ENCODE measurements at places on chromosomes 12 and 14.
A peak's percentile ranks its signal among the peaks of the same experiment; 100 is the strongest.

- DNase-seq: no peak
Observed at GRCh38 chr14:96906434-96906833, 109.3 kb downstream of the VRK1 start.

DNA sequence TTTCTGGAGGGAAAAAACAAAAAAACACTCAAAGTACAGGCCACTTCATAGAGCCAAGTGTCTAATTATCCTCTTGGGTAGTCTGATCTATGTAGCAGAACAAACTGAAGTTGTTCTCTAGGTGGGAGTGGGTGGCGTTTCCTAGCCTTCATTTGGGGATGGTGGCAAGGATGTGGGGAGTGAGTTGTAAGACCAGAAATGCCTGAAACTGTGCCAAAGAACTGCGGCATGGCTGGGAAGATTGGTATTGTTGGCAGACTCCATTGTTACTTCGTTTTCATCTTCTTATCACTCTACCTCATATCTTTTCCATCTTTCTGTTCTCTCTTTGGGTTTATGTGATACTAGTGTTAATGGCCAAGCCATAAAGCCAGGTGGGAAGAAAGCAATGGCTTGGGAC lies 177.3 kb upstream of the DDHD1 start:
- no peak for DNase-seq

DNA sequence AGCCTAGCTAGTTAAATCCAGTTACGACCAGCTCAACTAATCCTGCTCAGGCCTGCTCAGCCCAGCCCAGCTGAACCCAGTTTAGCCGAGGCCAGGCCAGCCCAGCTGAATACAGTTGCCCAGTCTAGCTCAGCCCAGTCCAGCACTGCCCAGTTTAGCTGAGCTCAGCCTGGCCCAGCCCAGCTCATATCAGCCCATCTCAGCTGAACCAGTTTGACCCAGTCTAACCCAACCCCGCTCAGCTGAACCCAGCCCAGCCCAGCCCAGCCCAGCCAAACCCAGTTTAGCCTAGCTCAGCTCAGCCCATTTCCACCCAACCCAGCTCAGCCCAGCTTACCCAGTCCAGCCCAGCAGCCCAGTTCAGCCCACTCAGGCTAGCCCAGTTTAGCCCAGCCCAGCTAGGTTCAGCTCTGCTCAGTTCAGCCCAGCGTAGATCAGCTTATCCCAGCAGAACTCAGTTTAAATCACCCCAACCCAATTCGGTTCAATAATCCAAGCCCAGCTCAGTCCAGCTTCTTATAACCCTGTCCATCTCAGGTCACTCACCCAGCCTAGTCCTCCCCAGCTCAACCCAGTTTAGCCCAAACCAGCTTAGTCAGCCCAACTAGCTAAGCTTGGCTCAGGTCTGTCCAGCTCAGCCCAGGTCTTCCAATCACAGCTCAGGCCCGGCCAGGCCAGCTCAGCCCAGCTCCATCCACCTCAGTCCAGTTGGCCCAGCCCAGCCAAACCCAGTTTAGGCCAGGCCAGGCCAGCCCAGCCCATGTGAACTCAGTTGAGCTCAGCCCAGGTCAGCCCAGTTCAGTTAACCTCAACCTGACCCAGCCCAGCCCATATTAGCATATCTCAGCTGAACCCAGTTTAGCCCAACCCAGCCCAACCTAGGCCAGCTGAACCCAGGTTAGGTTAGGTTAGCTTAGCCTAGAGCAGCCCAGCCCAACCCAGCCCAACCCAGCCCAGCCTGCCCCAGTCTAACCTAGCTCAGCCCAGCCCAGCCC lies 76.7 kb downstream of the TMEM121 start:
- no peak for DNase-seq

- peak; percentile 57 for DNase-seq
Observed at GRCh38 chr14:24351517-24351916, 11.7 kb upstream of the RIPK3 start.

GRCh38 chr12:112963227-112963861 lies 15.0 kb upstream of the OAS2 start:
- DNase-seq: no peak

DNA sequence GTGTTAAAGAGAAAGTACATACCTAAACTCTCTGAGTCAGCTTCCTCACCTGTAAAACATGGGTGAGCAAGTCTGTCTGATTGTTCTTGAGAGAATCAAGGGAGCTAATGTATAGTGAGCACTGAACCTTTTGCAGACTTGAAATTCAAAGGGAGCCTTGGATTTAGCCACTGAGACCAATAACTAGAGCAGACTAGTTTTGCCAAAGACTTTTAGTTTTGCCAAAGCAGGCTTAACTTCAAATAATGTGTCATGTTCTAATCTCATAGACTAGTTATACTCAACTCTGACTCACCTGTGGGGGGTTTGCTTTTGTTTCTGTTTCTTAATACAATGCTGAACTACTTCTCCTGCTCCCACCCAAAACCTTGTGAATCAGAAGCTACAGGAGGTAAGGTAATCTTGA lies 123.7 kb downstream of the SLC25A21 start:
- DNase-seq: no peak

DNA sequence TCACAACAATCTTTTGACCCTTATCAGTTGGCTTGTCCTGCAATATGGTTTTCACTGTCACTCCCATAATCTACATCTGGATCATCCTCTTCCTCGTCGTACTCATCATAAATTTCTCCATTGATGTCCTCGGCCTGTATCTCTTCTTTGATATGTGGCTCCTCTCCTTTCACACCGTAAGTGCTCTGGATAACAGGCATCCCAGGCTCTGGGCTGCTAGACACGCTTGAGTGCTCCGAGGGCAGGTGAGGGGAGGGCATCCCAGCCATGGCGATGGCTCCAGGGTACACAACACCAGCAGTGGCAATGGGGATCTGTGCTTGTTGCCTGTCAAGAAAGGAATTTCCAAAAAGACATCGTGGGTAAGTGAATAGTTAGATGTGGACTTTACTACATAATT lies 415.3 kb downstream of the SOX5 start:
- no peak for DNase-seq

DNA sequence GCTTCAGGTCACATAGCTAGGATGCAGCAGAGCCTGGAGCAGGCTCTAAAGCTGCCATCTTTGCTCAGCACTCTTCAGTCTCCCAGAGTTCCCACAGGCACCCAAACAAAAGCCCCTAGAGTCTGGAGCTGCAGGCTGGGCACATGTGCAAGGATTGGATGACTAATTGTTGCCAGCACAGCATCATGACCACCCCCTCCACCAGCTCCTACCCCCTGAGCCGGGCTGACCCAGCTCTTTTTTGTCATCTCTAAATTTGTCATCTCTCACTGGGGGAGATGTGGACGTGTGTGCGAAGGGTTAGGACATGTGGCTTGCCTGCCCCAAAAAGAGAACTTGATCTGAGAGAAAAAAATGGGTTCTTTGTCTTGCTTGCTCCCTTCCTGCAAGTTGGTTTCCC lies 4.3 kb upstream of the MMP19 start:
- DNase-seq: peak; percentile 57

DNA sequence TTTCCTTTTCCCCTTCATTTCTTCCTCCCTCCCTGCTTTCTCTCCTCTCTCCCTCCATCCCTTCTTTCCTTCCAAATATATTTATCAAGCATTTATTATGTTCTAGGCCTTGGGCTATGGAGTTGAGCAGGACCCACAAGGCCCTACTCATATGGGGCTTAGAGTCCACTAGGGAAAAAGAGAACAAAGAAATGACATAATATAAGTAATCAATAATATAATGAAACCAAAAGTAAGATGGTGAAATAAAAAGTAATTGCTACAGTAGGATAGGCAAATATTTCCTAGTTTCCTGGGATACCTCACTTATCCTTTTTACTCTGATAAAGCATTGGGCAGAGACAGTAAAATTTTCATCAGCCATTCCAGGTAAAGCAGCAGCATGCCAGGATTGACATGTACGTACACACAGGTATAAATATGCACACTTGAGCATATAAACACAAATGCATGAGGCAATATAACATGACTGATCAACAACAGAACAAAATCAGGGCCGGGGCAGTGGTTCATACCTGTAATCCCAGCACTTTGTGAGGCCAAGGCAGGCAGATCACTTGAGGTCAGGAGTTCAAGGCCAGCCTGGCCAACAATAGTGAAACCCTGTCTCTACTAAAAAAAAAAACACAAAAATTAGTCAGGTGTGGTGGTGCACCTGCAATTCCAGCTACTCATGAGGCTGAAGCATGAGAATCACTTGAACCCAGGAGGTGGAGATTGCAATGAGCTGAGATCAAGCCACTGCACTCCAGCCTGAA lies 35.5 kb upstream of the CSRP2 start:
- no peak for DNase-seq

DNA sequence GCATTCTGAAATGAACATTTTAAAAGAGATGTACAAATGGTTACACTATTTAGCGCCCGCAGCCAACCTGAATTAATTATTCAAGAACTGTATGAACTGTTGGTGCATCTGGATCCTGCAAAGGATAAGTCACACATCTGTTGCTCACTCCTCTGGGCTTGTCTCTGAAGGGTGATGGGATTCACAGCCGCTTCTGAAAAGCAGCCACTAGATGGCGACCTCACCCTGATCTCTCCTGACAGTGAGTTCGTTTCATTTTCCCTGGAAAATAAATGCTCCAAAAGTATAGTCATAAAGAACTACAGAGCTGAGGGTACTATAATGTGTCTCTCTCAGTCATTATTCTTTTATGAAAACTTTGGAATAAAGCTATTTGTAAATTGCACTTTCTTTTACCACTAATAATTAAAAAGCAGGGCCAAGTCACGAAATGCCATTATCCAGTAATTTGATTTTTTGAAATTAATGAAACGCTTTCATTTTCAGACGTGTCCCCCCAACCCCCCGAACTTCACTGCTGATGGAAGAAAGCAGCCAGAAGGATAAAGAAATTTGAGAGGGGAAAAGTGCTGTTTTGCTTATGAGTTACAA lies 789.6 kb downstream of the NRXN3 start:
- DNase-seq: peak; percentile 85

Data from AG20443 (cell line).